Activated CD8-positive, alpha-beta memory T cell treated with anti-CD3 and anti-CD28 coated beads, Interleukin-2, amount 50 U/mL, for 4 hours (primary cell): ENCODE measurements at places on chromosomes 13 and 19.

DNA sequence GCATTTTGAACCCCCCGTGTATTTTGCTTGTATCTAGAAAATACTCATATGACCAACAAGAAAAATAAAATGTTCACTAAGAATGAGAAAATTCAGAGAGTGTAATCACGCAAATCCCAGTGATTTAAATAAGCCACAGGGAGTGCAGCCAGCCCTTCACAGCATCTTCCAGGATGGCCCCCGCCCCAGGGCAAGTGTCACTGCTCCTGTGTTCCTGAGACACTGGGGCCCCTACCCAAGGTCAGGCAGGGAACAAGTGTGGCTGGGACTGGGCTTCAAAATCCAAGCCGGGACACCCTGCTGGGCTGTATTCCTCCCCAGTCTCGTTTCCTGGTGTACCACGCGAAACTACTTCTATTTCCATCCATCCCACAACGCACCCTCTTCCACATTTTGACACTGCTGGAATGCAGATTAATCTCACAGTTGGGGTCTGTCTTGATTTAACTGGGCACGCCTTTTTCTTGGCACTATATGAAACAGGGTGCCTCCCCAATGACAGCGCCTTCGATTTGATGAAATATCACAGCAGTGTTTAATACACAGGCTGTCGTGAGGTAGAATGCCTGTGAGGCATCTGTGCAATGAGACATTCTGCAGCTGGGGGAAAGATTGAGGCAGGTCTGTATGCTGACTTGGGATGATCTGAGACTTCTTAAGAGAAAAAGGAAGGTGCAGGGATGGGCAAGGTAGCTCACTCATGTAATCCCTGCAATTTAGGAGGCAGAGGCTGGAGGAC is 18.3 kb upstream of the CCNP start:
- DNase-seq: no peak

DNA sequence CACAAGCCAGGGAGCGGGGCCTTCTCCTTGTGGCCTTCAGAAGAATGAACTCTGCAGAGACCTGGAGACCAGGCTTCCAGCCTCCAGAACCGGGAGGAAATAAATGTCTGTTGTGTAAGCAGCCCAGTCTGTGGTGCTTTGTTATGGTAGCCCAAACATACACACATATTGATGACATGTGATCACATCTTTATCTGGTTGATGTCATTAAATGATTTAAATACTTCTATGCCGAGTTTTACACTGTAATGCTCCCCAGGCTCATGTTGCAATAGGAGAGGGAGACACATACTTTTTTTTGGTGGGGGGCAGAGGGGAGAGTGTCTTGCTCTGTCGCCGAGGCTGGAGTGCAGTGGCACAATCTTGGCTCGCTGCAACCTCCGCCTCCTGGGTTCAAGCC is 188.0 kb upstream of the IRS2 start:
- no peak for DNase-seq

- DNase-seq: peak; percentile 72
Observed at GRCh38 chr19:56477429-56478338, 539 bp upstream of the ZNF667 start.

- DNase-seq: no peak
Observed at GRCh38 chr13:94242554-94242953, 236.9 kb downstream of the DCT start.

DNA sequence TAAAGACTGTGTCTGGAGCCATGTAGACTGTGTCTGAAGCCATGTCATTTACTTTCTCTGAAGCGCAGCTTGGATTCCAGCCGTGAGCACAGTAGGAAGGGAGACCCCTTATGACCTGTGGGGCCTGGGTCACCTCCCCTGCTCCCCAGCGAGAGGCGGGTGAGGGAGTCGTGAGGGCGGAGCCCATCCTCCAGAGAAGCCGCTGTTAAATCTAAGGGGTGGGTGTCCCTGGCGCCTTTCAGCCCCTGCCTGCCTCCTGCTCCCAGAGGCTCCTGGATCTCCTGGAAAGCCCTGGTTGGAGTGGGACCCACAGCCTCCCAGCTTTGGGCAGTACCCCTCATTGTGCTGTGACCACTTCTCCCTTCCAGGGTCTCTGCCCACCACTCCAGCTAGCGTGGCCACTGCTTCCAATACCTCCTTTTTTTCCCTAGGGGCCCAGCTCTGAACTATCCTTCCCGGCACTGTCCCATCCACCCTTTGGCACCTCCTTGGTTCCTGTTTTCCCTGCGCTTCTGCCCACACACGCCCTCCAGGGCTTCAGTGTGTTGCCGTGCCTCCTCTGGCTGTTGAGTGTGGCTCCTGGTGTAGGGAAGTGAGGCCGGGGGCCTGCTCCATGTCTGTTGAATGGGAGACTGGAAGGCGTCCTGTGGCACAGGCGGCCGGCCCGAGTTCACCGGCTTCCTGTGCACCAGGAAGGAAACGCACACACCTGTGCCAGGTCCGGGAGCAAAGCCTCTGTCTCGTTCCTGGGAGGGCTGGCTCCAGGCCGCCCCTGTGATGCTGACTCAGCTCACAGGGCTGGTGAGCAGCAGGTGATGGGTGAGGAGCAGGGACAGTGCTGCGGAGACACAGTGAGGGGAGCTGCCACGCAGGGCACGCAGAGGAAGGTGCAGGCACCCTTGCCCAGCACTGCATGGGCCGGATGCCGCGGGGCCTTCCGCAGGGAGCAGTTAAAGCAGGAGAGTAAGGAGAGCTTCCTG is 29.4 kb downstream of the ATP4B start:
- DNase-seq: no peak

DNA sequence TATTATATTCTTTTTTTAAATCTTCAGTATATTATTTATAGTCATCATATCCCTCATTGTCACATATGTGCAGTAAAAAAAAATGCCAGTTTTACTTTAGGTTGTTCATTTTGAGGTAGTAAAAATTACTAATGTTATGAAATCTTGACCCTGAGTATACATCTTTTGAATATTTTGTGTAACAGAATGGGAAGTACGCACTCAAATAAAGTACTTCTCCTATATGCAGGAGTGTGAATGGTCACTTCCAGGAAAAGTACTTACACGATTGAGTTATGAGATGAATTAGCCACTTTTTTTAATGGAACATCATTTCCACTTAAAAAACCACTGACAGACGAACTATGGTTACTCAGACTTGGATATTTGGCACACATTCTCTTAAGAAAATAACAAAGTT is 58.5 kb downstream of the C13orf42 start:
- no peak for DNase-seq
